ENCODE measurements at places on chromosomes 2 and 18.
A peak's percentile ranks its signal among the peaks of the same experiment; 100 is the strongest.

DNA sequence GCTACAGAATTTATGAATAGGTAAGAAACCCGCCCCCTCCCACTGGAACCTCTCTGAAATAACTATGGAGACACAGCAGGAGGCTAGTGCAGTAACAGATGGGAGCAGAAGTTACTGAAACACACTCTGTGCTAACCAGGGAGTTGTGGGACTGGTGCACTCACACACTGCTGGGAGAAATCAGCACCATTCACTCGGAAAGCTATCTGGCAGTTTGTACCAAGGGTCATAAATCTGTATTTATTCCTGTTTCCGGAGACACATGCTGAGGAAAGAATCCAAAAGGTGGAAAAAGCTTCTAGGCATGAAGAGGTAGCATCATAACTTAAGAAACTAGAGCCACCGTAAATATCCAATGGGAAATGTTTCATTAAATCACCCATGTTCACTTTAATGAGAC is 39.9 kb downstream of the TGFA start:
- DNase-seq, result no peak

- no peak for DNase-seq
These were observed 392.4 kb downstream of the TNS1 start for GRCh38 chr2:217610401-217610814.

GRCh38 chr2:215979620-215980019 is 33.7 kb downstream of the MREG start:
- peak; percentile 71 for DNase-seq

- no peak for DNase-seq
These were observed 1411.8 kb downstream of the LRP1B start for GRCh38 chr2:140718999-140719398.

- no peak for DNase-seq
These were observed 95.4 kb downstream of the MAP2 start for GRCh38 chr2:209519271-209519670.

DNA sequence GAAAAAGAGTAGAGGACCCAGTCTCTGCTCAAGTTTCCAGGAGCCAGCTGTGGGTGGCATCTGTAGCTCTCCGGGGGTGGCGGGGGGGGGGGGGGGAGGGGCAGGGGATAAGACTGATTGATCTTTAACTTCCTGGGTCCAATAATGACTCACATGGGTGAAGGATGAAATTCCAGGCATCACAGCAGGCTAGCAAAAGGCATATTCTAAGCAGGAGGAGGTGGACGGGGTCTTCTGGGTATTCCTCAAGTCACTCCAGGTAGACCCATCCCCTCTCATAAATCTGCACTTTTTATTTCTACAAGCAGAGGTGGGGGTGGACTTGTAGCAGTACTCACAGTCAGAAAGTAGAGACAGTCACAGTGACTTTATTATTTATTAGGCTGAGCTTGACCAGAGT is 85.5 kb upstream of the TMEM247 start:
- DNase-seq, result no peak

DNA sequence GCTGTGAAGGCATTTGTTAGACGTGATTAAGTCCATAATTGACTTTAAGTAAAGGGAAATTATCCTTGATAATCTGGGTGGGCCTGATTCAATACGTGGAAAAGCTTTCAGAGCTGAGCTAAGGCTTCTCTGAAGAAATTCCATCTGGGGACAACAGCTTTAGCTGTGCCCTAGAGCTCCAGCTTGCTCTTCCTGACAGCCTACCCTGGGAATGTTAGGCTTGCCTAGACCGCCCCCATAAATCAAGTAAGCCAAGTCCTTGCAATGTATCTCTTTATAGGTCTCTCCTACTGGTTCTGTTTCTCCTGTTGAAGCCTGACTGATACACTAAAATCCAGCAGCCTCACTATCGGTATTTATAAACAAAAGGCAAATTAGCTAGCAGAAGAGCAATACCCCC is 160.0 kb downstream of the STK39 start:
- no peak for DNase-seq

GRCh38 chr2:157760949-157761348 is 115.2 kb downstream of the ACVR1 start:
- no peak for DNase-seq

Data from inflammatory macrophage treated with lipopolysaccharide for 4 hours (primary cell).